ENCODE measurements at places on chromosomes 13 and 19.

- DNase-seq = no peak
Observed at GRCh38 chr19:30555791-30556110, 183.6 kb downstream of the ZNF536 start.

- DNase-seq = no peak
Observed at GRCh38 chr13:44278166-44278565, 95.5 kb upstream of the SERP2 start.

DNA sequence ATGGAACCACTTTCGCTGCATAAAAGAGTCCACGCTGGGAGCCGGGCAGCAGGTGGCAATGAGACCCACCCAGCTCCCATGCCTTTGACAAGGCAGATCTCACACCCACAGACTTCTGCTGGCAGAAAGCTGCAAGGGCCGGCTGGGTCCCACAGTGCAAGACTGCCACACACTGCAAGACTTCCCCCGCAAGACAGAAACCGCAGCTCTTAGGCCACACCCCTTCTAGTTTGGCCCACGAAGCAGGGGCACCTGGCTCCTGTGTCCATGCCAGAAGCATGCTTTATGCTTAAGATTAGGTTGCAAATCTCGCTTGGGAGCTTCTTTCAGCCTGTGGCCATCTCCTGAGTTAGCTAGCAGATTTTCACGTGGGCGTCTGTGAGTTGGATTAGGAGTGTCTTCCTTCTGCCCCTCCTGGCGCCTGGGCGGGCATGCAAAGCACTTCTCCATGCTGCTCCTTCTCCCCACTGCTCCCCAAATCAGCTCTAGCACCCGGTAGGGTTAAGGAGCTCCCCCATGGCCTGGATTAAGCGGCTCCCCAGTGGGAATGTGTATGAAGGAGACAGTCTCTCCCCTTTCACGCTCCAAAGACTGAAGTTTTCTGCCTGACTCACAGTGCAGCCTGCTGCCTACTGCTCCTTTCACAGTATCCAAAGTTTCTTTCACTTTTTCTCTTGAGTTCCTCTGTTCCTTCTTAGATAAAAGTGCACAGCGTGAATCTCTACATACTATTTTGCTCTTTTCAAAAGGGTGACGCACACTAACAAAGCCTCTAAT, 17.7 kb downstream of the GPC6 start:
- no peak for DNase-seq

DNA sequence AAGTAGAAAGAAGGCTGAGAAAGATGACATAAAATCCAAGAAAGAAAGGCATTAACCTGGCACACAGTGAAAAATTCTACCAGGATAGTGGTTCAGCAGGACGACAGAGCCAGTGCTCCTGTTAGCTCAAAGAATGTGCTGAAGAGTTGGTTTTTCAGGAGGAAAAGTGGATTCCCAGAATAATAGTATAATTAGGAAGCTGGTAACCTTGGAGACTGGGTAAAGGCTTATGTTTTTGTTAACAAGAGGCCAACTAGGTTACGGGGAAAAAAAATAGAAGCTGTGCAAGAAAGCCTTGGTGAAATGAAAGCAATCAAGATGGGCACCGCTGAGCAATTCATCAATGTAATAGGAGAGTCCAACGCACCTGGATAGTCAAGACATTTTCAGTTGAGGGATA, 54.7 kb downstream of the SLC15A1 start:
- DNase-seq = no peak

DNA sequence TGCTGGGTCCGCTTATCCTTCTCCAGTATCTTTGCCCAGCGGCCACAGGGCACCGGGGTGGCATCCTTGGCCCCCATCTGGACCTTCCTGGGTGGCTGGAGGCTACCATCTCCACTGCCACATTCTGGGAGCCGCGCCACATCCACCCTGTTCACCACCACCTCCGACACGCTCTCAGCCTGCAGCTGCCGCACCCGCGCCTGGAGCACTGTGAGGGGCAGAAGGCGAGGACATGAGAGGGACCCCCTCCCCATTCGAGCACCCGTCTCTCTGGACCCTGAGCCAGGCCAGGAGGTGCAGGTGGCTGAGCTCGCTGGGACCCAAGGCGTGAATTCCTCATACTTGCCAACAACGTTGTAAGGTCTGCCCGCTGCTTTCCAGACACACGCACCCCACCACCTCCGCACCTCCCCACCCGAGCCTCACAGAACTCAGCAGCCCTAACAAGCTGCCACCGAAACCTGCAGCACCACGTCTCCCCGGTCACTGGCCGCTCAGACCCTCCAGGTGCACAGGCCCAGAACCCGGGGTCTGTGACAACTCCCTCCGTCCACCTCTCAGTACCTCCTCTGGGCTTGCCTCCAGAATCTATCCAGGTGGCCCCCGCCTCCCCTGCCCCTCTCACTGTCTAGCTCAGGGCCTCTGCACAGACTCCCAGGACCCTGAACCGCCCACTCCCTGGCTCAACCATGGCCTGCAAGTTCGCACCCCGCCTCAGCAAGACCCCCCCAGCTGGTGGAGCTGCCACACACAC, 3.2 kb downstream of the POLRMT start:
- no peak for DNase-seq

DNA sequence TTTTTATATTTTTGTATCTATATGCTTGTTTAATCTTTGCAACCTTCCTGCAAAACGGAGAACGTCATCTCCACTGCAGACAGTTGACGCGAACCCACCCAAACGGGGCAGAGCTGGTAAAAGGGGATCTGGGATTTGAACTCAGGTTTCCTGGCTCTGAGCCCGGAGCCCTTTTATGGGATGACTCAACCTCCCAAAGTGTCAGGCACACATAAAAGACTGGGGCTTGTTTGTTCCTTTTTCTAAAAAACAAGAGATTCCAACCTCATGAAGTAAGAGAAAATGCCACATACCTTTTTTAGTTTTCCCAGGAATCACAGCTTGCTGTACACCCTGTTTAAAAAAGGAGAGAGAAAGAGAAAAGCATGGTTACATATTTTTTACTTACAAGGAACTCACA, 78.9 kb downstream of the GADD45B start:
- no peak for DNase-seq

GRCh38 chr13:65606622-65607021, 1623.5 kb downstream of the PCDH9 start:
- DNase-seq = no peak

GRCh38 chr13:39411511-39411910, 191.5 kb downstream of the LHFPL6 start:
- DNase-seq = no peak

DNA sequence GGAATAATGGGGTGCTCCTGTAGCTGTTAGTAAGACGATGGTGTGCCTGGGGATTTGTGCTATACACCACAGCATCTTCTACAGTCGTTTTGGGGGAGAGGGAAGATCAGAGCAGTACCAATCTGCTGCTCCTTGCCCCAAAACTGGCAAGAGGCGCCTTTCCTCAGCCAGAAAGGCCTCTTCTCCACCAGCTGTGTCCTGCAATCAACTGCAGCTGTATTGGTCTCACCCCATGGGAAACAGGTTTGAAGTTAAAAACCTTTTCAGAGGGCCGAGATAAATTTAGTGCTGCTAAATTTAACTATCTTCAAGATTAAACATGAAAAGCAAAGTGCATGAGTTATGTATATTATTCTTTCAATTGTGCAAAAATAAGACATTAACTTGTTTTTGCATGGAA, 1.2 kb upstream of the RNASEH2B start:
- DNase-seq = no peak

GRCh38 chr13:20856650-20857049, 45.9 kb downstream of the XPO4 start:
- DNase-seq = no peak

DNA sequence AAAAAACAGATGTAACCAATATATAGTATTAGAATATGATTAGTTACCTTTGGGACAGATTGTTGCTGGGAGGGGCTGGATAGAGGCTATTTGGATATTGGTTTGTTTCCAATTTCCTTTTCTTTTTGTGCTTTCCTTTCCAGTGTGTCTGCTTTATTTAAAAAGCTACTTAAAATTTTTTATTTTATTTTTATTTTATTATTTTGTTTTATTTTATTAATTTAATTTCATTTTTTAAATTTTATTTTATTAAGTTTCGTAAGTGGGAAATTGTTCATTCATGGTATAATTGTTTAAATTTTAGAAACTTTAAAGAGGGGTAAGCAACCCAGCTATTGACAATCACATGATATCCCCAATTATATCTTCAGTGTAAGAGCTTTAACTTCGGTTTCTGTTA, 2077.0 kb upstream of the PCDH20 start:
- DNase-seq = no peak

- no peak for DNase-seq
Observed at GRCh38 chr19:7663706-7664105, 5.1 kb upstream of the RETN start.

DNA sequence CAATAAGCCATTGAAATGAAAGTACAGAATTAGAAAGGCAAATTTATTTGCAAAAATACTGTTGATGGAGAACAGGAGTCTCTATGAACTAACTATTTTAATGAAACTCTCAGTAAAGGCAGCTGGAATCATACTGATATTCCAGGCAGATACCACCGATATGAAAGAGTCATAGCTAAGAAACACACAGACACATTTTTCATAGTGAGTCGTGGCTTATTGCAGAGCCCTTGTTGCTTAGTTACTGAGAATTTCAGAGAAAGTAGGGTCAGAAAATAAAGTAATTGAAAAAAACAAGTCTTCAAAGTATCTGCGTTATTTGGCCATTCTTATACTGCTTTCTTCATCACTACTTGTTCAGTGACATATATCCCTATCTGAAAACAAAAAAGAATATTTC, 1890.9 kb downstream of the PCDH9 start:
- DNase-seq = no peak

DNA sequence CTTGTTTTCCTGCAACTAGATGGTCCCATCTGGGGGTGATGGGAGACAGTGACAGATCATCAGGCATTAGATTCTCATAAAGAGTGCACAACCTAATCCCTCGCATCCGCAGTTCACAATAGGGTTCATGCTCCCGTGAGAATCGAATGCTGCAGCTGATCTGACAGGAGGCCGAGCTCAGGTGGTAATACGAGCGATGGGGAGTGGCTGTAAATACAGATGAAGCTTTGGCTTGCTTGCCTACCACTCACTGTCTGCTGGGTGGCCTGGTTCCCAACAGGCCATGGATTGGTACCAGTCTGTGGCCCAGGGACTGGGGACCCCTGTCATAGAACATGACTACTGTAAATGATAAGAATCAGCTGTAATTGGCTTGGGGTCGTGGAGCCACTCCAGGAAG, 28.0 kb downstream of the WDR88 start:
- DNase-seq = no peak

DNA sequence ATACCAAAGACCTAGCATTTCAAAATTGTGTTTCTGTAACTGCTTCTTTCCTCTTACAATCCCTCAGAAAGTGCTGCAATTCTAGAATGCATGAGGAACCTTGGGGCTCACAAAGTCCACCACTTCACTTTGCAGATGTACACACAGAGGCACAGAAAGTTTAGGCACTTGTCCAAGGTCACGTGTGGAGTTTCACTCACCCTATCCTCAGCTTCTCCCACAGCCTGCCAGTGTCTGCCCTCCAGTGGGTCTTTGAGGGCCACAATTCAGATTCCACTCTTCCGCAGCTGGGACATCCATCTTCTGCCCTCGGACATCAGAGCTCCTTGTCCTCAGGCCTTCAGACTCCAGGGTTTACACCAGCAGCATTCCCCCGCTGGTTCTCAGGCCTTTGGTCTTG, 210.5 kb upstream of the SERP2 start:
- DNase-seq = no peak

DNA sequence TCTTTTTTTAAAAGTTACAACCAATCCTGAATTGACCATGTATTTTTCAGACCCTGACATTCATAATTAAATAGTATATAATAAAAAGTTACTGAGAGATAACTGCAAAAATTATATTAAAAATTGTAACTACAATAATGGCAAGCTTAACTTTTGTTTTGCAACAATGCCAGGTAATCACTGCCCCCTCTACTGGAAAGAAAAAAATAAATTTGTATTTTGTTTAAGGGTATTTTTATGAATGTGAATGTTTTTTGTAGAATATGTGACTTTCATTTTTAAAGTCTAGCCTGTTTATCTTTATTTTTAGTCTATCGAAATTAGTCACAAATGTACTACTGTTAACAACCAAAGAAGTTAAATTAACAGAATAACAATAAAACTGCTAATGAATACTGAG, 21.7 kb downstream of the MRPS31 start:
- no peak for DNase-seq

GRCh38 chr19:38079926-38080380, 144.1 kb downstream of the DPF1 start:
- no peak for DNase-seq

All from stimulated activated CD4-positive, alpha-beta T cell treated with anti-CD3 and anti-CD28 coated beads, Interleukin-1b, Interleukin-23, amount 100 ng/mL, for 1 hour (primary cell).